ENCODE measurements at places on chromosomes 5 and 9.

DNA sequence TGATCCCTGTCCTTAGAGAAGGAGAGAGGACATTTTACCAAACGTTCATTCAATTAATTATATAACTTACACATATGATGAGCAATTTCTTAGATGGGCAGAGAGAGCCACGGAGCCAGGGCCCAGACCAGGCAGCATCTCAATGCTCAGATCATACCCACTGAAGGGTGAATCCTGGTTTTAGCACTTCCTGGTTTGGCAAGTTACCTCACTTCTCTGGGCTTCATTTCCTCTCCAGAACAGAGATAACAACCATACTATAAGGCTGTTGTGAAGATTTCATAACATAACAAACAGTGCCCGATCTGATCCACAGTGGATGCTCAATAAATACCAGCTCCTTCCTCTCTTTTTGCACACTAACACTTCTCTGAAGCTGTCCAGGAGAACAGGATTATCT lies 271.1 kb downstream of the DENND1A start:
- no peak for DNase-seq

- no peak for DNase-seq
Measured at GRCh38 chr5:94777056-94777880, 158.8 kb downstream of the SLF1 start.

GRCh38 chr5:172800088-172800551 lies 29.1 kb upstream of the DUSP1 start:
- DNase-seq: peak; percentile 100

DNA sequence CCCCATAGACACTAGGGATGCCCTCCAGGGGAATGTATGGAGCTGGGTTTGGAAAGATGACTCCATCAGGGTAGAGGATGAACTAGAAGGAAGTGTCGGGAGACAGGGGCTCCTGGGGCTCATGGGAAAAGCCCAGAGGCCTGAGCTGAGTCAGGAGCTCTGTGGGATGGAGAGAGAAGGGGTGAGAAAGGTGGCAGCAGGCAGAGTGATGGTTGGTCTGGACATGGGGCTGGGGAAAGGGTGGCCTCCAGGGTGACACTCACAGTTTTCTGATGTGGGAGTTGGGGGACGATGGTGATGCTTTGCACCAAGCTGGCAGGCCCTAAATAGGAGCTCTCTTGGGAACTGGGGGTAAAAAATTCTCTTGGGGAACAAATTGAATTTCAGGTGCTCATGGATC lies 213.5 kb upstream of the MVB12B start:
- no peak for DNase-seq

Measured in CD14-positive monocyte (primary cell).